MV-4-11 (cell line): ENCODE measurements at places on chromosomes 7 and 10.

DNA sequence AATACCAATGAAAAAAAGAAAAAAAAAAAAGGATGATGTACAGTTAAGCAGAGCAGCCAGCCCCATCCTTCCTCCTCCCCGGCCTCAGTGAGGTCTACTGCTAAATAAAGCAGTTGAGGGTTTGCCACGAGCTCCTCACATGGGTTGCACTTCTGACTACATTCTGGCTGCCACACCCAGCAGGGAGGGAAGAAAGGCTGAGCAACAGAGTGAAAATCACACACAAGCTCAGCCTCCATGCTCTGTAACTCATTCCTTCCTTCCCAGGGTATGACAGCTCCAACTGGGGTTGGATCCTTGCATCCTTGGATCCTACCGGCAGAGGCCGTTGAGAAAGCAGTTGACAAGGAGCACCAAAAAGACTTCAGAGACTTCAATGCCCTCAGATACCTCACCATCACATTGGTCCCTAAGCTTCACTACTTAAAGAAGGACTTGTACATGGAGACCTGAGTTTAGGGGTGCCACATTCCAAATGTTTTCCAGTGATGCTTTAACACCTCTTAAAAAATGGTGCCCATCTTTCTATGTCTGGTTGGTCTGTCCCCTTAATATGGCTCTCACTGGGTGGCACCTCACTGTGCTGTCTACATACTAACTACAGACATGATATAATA is 52.9 kb upstream of the PIK3CG start:
- DNase-seq, result peak; percentile 45

DNA sequence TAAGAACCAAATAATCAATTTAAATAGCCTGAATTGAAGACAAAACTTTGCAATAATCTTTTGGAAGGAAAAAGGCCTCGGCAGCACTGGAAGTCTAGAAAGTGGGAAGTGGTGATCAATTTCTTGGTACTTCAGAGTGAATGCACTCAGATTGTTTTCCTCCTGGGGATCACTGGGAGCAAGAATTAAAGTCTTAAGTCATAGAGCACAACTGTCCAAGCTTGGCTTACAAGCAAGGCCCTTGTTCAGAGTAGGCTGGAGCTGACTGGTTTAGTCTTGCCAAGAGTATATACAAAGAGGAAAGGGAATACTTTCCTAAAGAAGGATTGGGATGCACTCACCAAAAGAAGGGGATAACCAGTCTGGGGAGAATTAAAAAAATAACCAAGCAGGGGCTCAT is 637.1 kb downstream of the CCSER2 start:
- DNase-seq, result no peak

- DNase-seq, result no peak
Observed at GRCh38 chr10:14507781-14508180, 177.1 kb upstream of the FRMD4A start.

GRCh38 chr7:145293228-145293701 is 457.4 kb upstream of the TPK1 start:
- no peak for DNase-seq

GRCh38 chr10:132544744-132545658 is 7.4 kb downstream of the INPP5A start:
- DNase-seq, result peak; percentile 66

GRCh38 chr7:20352573-20353306 is 22.0 kb downstream of the ITGB8 start:
- DNase-seq, result no peak

DNA sequence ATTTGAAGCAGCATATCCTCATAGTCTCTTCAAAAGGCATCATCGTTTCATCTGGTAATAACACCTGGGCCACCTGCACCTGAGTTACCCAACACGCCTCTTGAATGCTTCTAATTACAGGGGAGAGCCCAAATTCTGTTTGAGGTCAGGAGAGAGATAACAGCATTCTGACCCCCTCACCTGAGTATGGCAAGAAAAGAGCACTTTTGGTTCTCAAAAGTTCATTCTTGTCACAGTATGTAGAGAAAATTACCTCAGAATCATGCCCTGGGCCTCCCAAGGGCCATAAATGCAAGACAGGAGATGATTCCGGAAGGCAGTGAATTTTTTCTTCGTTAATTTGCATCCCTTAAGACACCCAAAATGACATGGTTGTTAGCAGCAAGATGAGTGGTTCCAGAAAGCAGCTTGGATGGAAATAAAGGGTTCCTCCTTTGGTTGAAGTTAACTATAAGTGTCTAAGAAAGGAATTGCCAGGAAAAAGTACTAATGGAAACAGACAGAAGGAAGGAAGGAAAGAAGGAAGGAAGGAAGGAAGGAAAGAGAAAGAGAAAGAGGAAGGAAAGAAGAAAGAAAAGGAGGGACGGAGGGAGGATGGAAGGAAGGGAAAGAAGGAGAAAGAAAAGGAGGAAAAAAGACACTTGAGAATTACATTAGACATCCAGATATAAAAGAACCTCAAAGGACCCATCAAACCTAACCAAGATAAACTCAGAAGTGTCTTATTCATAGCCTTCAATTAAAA is 228.4 kb upstream of the RHOBTB1 start:
- DNase-seq, result no peak

DNA sequence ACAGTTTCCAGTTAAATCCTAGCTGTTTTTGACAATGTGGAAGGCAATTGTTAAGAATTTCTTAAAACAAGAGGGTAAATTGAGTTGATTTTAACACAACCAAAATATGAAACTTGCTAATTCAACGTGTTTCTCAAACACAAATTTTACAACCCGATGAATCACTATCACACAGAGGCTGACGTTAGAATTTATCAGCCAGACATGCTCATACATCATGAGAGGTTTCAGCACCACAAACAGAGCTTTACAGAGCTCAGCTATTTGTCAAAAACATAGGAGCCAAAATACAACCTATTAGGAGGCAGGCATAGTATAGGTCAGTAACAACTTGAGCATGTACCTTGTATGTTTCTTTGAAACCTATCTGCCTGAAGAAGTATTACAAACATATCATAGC is 36.1 kb downstream of the LRRN3 start:
- DNase-seq, result no peak

GRCh38 chr10:14451341-14451740 is 120.6 kb upstream of the FRMD4A start:
- DNase-seq, result no peak

- peak; percentile 41 for DNase-seq
Observed at GRCh38 chr10:99605351-99605750, 14.9 kb downstream of the SLC25A28 start.

- peak; percentile 83 for DNase-seq
Observed at GRCh38 chr10:45353186-45353585, 20.8 kb upstream of the ALOX5 start.

DNA sequence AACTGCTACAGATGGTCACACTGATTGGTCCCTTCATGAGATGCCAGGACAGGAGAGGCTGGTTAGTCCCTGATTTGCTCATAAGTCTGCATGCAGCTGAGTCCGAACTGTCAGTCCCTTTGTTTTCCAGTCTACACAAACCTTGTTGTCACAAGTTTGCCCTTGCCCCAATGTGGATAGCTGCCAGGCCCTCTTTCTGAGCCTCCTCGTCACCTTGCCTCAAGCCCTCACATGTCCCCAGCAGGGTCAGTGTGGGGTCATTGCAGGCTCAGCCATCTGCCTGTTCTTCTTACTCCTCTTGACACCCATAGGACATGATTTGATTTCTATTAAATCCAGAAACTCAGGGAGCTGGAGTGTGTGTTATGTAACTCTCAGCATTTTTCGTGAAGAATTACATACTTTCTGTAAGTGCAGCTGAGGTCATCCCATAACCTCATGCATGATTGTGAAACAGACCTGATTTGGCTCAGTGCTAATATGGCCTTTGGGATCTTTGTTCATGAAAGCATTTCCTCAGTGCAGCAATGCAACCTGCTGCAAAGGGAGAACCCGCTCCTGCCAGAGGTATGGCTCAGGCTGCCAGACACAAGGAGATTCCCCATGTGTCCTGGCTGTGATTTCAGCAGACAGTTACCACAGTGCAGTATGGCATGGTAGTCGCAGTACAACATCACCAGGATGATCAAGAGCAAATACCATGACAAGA is 70.0 kb upstream of the ZMIZ2 start:
- DNase-seq, result peak; percentile 84

GRCh38 chr10:132117636-132118190 is 52.0 kb downstream of the JAKMIP3 start:
- DNase-seq, result no peak

DNA sequence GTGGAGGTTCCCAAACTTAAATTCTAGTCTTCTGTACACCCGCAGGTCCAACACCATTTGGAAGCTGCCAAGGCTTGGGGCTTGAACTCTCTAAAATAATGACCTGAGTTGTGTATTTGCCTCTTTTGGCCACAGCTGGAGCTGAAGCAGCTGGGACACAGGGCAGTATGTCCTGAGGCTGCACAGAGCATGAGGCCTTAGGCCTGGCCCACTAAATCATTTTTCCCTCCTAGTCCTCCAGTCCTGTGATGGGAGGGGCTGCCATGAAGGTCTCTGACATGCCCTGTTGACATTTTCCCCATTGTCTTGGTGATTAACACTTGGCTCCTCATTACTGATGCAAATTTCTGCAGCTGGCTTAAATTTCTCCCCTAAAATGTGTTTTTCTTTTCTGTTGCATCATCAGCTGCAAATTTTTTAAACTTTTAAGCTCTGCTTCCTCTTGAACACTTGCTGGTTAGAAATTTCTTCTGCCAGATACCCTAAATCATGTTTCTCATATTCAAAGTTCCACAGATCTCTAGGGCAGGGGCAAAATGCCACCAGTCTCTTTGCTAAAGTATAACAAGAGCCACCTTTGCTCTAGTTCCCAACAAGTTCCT is 43.6 kb upstream of the WNT16 start:
- DNase-seq, result no peak

DNA sequence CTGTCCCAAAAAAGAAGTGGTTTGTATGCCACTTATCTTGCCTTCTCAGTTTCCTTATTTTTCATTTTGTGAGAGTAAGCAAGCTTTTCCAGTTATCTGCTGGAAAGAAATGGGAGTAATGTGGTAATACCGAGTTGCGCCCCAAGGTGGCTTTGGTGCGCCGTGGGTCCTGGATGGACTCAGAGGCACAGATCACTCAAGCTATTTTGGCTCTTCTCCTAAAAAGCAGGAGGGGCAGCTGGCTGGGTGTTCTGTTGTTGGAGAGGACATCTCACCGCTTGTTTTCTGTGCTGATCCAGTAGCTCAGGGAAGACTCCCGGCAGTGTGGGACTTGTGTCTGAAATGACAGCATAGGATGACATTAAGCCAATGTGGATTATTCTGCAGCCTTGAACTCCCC is 16.4 kb downstream of the PRKRIP1 start:
- peak; percentile 42 for DNase-seq

- peak; percentile 29 for DNase-seq
Observed at GRCh38 chr10:49010295-49010694, 70.7 kb upstream of the LRRC18 start.

DNA sequence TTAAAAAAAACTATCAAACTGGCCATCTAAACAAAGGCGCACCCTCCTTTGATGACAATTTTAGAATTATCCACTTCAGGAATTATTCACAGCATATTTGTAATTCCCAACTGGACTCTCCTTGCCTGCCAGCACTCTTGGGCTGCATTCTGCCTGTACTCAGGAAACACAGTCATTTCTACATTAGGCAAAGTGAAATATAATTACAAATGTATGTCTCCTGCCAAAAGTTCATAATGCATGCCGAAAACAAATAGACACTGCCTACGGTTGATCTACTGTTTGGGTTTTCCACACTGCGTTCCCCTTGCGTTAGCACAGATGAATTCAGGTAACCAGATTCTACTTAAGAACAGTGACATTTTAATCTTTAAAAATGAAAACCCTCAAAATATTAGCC is 1.9 kb downstream of the HGF start:
- DNase-seq, result no peak

GRCh38 chr7:55550010-55550663 is 22.2 kb downstream of the VOPP1 start:
- no peak for DNase-seq

GRCh38 chr7:77691892-77692491 is 4.3 kb upstream of the RSBN1L start:
- DNase-seq, result no peak

- DNase-seq, result no peak
Observed at GRCh38 chr10:15700078-15700674, 19.5 kb downstream of the ITGA8 start.

DNA sequence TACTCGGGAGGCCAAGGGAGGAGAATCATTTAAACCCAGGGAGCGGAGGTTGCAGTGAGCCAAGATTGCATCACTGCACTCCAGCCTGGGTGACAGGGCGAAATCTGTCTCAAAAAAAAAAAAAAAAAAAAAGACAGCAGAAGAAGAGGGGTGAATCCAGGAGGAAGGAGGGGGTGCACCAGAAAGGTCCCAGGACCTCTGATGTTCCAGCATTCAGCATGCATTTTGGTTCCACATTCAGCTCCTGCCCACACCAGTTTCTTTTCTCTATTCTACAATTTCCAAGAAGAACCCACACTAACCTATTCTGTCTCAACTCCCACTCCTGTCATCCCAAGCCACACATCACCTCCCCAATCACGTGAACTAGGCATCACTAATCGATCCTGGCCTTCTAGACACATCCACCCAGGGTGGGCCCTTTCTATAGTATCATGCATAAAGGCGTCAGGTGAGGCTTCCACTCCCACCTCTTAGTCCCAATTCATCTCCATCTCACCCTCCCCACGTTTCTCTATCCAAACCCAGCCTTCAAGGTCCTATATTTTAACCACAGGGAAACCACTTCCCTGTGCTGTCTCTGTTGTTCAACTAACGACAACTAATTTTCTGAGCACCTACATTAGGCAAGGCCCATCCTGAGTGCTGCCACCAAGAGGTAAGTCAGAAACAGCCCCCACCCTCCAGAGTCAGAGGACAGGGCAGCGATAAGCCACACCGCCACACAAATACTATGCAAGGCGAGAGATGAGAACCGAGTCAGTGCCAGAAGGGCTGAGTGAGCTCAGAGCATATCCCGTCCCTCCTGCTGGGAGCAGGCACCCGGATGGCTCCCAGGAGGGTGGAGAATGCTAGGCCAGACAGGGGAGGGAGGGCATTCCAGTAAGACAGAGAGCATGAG is 2.2 kb downstream of the ANXA11 start:
- DNase-seq, result peak; percentile 72

DNA sequence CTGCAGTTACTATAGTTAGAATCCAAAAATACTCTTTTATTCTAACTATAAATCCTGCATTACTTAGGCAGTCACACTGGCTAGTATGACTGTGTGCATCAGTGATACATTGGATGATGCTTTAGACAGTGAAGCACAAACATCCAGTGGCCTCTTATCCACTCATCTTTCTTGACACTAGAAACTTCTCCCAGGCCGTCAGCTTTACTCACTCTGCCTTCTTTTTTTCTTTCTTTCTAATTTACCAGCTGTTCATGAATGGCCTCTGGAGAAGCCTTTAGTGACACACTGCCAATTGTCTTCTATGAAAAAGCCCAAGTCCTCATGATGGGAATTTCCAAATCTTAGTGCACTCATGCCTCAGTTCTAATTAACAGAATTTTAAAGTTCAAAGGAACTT is 26.2 kb upstream of the C10orf90 start:
- DNase-seq, result no peak
